IMR-90 (cell line): ENCODE measurements at places on chromosomes 11 and 22. TPM values are rescaled to one million over a fixed set of nuclear protein-coding genes. Genes with fewer than 3 reads are reported as not detected.

GRCh38 chr11:64932324-64932723, 3.4 kb downstream of the GPHA2 start:
- no peak for DNase-seq

DNA sequence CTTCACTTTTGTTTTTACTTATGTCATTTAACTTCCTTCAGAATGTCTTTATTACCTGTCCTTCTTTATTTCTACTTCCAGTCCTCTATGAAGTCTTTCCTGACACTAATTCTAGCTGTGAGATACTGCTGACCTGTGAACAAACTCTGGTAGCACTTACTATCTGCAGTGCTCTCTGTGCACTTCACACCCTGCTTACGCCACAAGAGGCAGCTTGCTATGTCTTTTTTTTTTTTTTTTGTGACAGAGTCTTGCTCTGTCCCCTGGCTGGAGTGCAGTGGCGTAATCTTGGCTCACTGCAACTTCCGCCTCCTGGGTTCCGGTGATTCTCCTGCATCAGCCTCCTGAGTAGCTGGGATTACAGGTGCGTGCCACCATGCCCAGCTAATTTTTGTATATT, 10.7 kb downstream of the STIM1 start:
- DNase-seq: no peak

DNA sequence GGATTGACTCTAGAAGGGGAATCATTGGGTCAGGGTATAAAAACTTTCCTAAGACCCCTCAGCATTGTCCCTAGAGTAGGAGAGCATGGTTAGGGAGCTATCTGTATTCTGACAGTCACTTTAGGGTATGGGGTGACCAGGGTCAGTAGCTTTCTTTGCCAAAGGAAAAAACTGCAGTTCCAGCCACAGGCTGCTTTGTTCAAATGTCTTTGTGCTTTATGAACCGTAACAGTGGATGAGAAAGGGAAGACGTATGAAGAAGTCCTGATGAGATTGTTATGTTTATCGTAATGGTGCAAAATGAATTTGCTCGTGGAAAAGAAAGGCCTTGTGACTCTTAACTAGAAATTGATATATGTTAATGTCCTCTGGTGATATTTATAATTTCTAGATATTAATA, 30.0 kb downstream of the CYB5R2 start:
- DNase-seq: no peak

GNAZ gene
- total RNA-seq: 1.9 and 2.5 TPM in 2 replicates

SCGB1D2 gene
- not detected in 2 replicates for total RNA-seq

ARFGAP2 gene
- 87.8 and 114 TPM in 2 replicates for total RNA-seq

ABCC8 gene
- not detected in 2 replicates for total RNA-seq

OTOG gene
- total RNA-seq: not detected in 2 replicates
